ENCODE measurements at places on chromosomes 6 and 20. TPM values are rescaled to one million over a fixed set of nuclear protein-coding genes. Genes with fewer than 3 reads are reported as not detected.

LZTS3 gene
- 0.88 TPM for total RNA-seq

C6orf132 gene
- 0.14 TPM for total RNA-seq

COL21A1 gene
- not detected for total RNA-seq

PTCRA gene
- total RNA-seq: not detected

JPH2 gene
- 0.07 TPM for total RNA-seq

GRCh38 chr20:62479156-62479555 lies 3.4 kb upstream of the GATA5 start:
- H3K4me3 ChIP-seq: no peak overlapping the region
- no peak overlapping the region for H3K27ac ChIP-seq
- peaks cover 3% of the 10 kb centered on the region for H3K4me1 ChIP-seq
- H3K27me3 ChIP-seq: peaks cover 48% of the 10 kb centered on the region

DNA sequence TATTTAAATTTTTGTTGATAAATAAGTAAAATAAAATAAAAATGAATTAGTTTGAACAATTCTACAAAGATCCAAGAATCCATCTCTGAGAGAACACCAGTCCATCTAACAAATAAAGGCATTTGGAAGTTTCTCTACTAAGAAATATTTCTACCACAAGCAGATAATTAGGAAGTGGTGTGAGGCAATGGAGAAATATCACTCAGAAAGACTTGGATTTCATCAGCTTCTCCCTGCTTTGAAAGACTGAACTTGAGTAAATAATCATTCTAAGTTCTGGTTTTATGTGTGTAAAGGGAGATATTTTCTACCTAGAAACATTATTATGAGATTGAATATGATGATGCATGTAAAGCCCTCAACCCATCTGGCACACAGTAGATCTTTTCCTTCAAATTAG lies 17.8 kb upstream of the TCF21 start:
- H3K27me3 ChIP-seq: peaks cover 22% of the 10 kb centered on the region
- DNase-seq: no peak
- H3K36me3 ChIP-seq: no peaks in the 10 kb centered on the region
- no peaks in the 10 kb centered on the region for H3K4me1 ChIP-seq
- H3K27ac ChIP-seq: no peak overlapping the region

- no peak overlapping the region for H3K27ac ChIP-seq
- no peaks in the 10 kb centered on the region for H3K4me1 ChIP-seq
- DNase-seq: no peak
- H3K4me3 ChIP-seq: no peak overlapping the region
- peaks cover 5% of the 10 kb centered on the region for H3K27me3 ChIP-seq
Observed at GRCh38 chr6:52871621-52872020, 31.0 kb upstream of the GSTA5 start.

GRCh38 chr6:142570221-142570671 lies 268.4 kb downstream of the ADGRG6 start:
- peaks cover 54% of the 10 kb centered on the region for H3K4me1 ChIP-seq
- no peak for DNase-seq
- no peak overlapping the region for H3K4me3 ChIP-seq

GRCh38 chr6:136058852-136059251 lies 191.3 kb downstream of the MTFR2 start:
- no peak overlapping the region for H3K4me3 ChIP-seq
- DNase-seq: no peak
- H3K27me3 ChIP-seq: peaks cover 2% of the 10 kb centered on the region
- H3K36me3 ChIP-seq: no peaks in the 10 kb centered on the region

DNA sequence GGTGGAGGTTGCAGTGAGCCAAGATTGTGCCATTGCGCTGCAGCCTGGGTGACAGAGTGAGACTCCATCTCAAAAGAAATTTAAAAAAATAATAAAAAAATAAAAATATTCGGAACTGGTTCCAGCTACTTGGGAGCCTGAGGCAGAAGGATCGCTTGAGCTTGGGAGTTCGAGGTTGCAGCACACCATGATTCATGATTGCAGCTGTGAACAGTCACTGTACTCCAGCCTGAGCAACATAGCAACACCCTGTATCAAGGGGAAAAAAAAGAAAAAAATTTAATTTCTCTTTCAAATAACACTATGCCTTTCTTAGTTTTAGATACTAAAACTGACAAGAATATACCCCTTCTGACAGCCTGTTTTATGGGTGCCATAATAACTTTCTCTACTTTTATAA lies 10.5 kb downstream of the KDM1B start:
- peaks cover 45% of the 10 kb centered on the region for H3K36me3 ChIP-seq
- no peak overlapping the region for H3K27ac ChIP-seq
- H3K4me3 ChIP-seq: no peak overlapping the region
- no peaks in the 10 kb centered on the region for H3K27me3 ChIP-seq
- H3K4me1 ChIP-seq: peaks cover 3% of the 10 kb centered on the region
- no peak for DNase-seq

DNA sequence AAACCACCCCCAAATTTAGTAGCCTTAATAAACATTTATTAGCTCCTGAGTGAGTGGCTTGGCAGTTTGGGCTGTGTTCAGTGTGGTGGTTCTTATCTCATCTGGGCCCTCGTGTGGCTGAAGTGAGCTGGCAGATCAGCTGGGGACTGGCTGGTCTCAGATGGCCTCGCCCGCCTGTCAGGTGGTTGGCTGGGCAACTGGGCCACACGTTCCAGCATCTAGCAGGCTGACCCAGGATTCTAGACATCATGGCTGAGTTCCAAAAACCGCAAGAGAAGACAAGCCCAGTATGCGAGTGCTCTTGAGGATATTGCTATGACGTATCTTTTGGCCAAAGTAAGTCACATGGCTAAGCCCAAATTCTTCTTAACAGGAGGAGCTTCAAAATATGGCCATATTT lies 28.9 kb downstream of the EIF2S2 start:
- no peaks in the 10 kb centered on the region for H3K4me1 ChIP-seq
- no peaks in the 10 kb centered on the region for H3K27me3 ChIP-seq
- H3K27ac ChIP-seq: no peak overlapping the region

GRCh38 chr6:170260686-170261085 lies 30.2 kb downstream of the DLL1 start:
- H3K4me1 ChIP-seq: no peaks in the 10 kb centered on the region
- H3K36me3 ChIP-seq: no peaks in the 10 kb centered on the region
- peaks cover 3% of the 10 kb centered on the region for H3K27me3 ChIP-seq
- H3K27ac ChIP-seq: no peak overlapping the region

GRCh38 chr6:146865756-146866379 lies 267.1 kb downstream of the ADGB start:
- no peak for DNase-seq
- H3K27me3 ChIP-seq: no peaks in the 10 kb centered on the region
- no peak overlapping the region for H3K4me3 ChIP-seq
- H3K27ac ChIP-seq: no peak overlapping the region
- peaks cover under 1% of the 10 kb centered on the region for H3K4me1 ChIP-seq
- H3K36me3 ChIP-seq: no peaks in the 10 kb centered on the region

GRCh38 chr20:11205769-11206362 lies 532.1 kb upstream of the JAG1 start:
- peaks cover 1% of the 10 kb centered on the region for H3K27me3 ChIP-seq
- no peak for DNase-seq
- no peak overlapping the region for H3K27ac ChIP-seq
- no peak overlapping the region for H3K4me3 ChIP-seq

DNA sequence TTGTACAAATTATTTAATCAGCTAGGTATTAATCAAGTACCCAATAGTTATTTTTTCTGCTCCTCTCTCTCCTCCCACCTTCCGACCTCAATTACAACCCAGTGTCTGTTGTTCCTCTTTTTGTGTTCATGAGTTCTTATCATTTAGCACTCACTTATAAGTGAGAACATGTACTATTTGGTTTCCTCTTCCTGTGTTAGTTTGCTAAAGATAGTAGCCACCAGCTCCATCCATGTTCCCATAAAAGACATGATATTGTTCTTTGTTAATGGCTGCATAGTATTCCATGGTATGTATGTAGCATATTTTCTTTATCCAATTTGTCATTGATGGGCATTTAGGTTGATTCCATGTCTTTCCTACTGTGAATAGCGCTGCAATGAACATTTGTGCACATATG lies 652.8 kb upstream of the CITED2 start:
- no peak overlapping the region for H3K27ac ChIP-seq
- no peak overlapping the region for H3K4me3 ChIP-seq
- H3K36me3 ChIP-seq: no peaks in the 10 kb centered on the region
